NCI-H1105 (cell line): ENCODE measurements at places on chromosomes 7 and 10.
A peak's percentile ranks its signal among the peaks of the same experiment; 100 is the strongest.

- DNase-seq, result no peak
Measured at GRCh38 chr10:113316506-113316905, 236.3 kb upstream of the HABP2 start.

GRCh38 chr7:8176370-8177081 lies 85.4 kb downstream of the ICA1 start:
- DNase-seq, result no peak

GRCh38 chr7:68441645-68442044 lies 1156.6 kb upstream of the AUTS2 start:
- peak; percentile 71 for DNase-seq

- DNase-seq, result peak; percentile 27
Measured at GRCh38 chr7:44391171-44391570, 65.8 kb upstream of the CAMK2B start.

DNA sequence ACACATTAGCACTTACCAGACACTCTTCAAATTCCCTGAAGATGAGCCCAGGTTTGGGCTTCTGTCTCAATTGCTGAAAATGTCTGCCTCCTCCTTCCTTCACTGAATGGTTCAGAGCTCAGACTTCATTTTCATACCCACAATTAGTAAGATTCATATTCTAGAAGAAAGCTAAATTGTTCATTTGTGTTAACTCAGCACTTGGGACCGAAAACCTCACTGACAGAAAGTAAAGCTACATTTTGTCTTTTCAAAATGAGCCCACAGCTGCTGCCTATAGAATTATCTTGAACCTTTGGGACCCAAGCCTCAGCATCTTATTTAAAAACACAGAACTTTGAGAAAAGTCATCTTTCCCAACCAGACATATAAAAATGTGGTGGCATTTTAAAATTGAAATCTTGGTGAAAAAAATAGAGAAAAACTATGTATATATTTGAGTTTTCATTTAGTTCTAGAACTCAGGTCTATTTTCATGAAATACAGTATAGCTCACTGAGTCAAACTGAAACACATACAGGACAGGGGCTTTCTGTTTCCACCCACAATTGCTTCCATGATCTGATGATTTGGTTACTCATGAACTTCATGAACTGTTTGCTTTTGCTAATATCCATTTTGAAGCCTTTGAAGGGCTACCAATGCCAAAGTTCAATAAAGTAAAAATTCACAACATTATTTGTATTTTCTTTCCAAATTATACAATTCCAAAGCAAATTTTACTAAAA lies 119.1 kb upstream of the PFKP start:
- no peak for DNase-seq

GRCh38 chr7:80154656-80155333 lies 20.2 kb downstream of the GNAI1 start:
- no peak for DNase-seq

GRCh38 chr7:124276005-124276622 lies 243.2 kb upstream of the TMEM229A start:
- no peak for DNase-seq

- DNase-seq, result no peak
Measured at GRCh38 chr10:20363684-20364083, 533.4 kb downstream of the NEBL start.

GRCh38 chr10:24622781-24623301 lies 100.8 kb downstream of the ARHGAP21 start:
- DNase-seq, result no peak
